Stimulated activated CD4-positive, alpha-beta T cell treated with anti-CD3 and anti-CD28 coated beads, Interleukin-15, amount 100 ng/mL, for 1 hour (primary cell): ENCODE measurements at places on chromosomes 4 and X.

DNA sequence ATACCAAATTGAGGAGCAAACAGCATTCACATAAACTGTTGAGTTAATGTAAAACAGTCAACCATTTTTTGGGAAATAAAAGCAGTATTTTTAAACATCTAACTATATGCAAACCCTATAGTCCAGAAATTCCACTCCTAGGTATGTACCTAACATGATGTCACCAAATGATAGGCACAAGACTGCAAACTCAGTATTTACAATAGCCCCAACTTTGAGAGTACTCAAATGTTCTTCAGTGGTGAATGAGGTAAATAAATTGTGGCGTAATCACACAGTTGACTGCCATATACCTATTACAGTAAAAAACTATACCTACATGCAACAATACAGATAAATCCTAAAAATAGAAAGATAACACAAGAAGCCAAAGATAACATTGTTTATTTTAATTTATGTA lies 1243.8 kb upstream of the ADGRL3 start:
- DNase-seq: no peak

DNA sequence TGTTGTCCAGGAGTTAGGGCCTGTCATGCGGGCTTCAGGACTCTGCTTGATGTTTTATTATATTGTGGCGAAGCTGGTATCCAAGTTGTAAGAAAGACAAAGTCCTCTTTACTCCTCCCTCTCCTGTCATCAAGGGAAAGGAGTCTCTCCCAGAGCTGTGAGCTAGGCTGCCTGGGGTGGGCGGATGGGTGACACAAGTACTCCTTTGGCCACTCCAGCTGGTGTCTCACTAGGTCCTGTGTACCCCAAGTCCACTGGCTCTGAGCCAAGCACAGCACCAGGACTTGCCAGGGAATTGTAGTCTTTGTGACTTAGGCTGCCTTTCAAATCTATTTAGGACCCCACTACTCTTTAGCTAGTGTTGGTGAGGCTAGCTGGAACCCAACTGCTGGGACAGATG lies 36.7 kb upstream of the RPS6KA6 start:
- DNase-seq: no peak

DNA sequence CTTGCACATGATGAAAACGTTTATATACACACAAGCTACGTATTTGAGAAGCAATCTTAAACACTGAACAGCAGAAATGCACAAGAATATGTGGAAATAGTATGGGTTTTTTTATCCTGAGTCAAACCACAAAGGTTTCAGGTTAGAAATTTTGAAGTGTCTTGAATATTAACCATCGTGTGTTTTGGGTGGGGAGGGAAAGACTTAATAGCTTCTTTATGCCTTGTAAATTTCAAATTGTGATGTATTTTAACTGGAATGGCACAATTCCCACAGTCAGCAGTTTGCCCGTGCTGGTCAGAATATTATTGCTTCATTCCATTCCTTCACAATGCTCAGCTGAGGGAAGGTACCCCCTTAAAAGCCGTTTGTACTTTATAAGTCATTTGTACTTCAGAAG lies 67.4 kb upstream of the WDR1 start:
- DNase-seq: no peak

DNA sequence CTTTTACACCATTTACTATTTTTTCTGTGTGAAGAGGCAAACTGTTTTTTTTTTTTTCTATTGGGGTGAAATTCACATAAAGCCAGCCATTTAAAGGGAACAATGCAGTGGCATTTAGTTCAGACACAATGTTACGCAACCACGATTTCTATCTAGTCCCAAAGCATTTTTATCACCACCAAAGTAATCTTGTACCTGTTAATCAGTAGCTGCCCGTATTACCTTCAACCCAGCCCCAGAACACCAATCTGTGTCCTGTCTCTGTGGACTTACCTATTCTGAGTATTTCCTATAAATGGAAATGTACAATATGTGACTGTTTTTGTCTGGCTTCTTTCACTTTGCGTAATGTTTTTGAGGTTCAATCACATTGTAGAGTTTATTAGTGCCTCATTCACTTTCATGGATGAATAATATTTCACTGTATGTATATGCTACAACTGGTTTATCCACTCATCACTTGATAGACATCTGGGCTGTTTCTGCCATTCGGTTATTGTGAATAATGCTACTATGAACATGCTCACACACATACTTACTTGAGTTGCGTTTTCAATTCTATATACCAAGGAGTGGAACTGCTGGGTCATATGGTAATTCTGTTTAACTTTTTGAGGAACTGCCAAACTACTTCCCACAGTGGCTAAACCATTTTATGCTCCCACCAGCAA lies 116.2 kb downstream of the CDS1 start:
- DNase-seq: no peak
